Effector memory CD4-positive, alpha-beta T cell (primary cell): ENCODE measurements at places on chromosomes 7 and 10.

DNA sequence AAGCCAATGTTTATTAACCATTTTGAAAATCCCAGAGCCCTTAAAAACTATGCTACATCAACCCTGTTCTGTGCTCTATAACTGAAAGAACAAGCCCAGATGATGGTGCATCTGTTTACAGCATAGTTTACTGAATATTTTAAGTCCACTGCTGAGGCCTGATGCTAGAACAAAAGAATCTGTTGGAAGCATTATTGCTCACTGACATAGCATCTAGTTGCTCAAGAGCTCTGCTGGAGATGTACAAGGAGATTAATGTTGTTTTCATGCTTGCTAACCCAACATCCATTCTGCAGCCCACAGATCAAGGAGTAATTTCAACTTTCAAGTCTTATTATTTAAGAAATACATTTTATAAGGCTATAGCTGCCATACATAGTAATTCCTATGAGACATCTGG is 181.3 kb upstream of the FEZF1 start:
- no peak for DNase-seq

DNA sequence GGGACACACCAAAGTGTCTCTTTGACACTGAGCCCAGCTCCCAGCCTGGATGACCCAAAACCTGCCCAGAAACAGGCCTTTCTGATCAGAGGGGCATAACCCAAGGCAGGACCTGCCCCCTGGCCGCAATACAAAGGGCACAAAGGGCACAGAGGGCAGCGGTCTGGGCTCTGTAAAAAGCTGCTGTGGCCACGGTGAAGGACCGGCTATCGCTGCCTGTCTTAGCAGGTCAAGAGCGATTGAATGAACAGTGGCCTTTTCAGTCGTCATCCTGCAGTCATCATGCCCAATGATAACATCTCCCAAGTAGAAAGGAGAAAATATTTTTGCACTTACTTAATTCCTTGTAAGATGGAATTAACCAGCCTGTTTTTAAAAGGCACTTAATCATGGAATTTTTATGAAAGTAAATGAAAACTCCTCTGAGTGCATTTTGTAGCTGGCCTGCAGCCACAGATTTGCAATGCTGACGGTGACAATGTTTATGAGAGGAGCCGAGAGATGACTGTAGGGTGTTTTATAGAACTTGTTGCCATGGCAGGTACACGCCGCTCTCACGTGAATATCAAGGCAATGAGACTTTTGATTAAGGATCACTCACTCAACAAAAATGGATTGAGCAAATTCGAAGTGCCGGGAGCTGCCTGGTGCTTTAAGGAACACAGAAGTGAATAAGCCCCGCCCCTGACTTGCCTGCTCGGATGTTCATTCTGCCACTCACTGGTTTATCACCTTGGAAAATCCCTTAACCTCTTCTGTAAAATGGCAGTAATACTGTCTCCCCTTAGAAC is 47.3 kb upstream of the BHLHA15 start:
- no peak for DNase-seq

GRCh38 chr10:60986791-60987190 is 42.8 kb upstream of the RHOBTB1 start:
- DNase-seq, result no peak

DNA sequence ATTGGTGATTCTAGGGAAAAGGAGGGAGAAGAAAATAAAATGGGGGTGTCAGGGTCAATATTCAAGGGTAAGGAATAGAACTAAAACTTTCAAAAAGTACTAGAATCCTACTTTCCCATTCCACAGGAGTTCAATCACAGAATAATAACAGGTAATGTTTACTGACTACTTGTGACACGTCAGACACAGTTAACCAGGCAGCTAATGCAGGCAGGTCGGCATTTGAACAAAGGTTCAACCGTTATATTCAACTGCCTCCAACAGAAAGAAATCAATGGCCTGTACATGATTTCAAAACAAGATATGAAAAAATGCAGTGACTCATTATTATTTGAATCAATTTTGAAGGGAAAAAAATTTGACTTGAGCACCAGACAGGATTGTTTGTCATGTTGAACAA is 3.1 kb downstream of the ASB15 start:
- DNase-seq, result no peak

GRCh38 chr10:12466704-12467305 is 117.5 kb downstream of the CAMK1D start:
- no peak for DNase-seq

DNA sequence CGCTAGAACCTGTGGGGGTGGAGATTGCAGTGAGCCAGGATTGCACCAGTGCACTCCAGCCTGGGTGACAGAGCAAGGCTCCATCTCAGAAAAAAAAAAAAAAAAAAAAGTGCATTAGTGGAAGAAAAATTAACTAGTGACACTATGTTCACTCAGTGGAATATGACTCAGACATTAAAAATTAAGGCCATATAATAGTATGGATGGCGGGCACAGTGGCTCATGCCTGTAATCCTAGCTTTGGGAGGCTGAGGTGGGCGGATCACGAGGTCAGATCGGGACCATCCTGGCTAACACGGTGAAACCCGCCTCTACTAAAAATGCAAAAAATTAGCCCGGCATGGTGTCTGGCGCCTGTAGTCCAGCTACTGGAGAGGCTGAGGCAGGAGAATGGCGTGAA is 3.4 kb downstream of the PHYH start:
- no peak for DNase-seq

- DNase-seq, result no peak
Observed at GRCh38 chr7:115516341-115516740, 514.2 kb downstream of the TFEC start.

DNA sequence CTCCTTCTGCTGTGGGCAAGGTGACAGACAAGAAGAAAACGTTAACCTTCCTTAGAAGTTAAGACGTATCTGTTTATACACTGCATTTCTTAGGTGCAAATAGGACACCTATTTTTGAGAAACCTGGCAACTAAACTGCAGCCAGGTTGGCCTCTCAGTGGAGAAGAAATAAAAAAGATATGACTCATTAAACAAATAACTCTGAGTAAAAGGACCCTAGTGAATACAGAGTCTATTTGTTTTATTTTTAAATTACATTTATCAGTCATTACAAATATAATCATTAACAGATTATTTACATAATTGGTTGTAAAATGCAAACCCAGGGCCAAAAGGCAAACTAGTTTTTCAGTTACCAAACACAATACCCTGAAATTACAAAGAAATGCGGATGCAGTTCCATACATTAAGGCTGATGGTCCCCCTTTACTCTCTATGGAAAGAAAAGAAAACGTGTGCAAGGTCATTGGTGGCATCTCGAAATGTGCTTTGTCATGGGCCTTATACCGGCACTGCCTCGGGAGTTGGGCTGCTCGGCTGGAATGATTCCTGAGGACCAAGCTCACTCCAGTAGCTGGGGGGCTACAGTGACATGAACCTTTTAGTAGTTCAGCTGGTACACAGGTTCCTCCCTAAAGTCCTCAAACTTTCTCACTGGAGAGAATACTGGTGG is 38.4 kb downstream of the ADRB1 start:
- no peak for DNase-seq

GRCh38 chr7:63900394-63901203 is 98.0 kb upstream of the ZNF722 start:
- DNase-seq, result peak; percentile 78

GRCh38 chr10:87760195-87760905 is 57.7 kb downstream of the ATAD1 start:
- DNase-seq, result no peak

DNA sequence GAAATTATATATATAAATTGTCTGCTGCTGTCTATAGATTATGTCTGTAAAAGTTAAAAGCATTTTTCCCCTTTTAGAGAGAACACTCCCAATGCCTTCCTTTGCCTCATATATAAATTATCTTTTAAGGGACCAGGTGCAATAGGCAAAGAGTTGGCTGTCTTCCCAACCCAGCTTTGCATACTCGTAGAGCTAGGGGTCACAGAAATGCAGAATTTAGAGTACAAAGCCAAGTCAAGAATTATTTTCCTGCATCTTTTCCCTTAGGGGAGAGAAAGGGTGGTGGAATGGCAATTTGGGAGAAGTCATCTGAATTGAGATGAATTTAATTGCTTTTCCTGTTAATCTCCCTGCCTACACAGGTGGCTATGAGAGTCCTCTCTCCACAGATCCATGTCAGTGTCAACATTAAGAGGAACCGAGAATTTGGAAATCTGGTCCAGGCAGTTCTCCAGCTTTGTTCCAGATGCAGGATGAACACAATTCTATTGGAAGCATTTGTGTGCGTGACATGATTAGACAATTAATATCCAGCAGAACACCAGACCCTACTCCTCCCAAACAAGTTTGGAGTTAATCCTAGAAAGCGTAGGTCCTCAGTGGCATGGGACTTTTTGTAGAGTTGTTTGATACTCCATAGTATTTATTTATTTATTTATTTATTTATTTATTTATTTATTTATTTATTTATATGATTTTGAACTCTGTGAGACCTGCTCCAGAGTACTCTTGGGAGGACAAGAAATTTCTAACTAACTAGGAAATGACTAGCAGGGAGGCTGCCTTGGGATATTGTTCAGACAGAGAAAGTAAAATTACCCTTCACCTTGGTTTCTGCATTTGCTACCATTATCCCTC is 80.3 kb upstream of the SKAP2 start:
- DNase-seq, result no peak

DNA sequence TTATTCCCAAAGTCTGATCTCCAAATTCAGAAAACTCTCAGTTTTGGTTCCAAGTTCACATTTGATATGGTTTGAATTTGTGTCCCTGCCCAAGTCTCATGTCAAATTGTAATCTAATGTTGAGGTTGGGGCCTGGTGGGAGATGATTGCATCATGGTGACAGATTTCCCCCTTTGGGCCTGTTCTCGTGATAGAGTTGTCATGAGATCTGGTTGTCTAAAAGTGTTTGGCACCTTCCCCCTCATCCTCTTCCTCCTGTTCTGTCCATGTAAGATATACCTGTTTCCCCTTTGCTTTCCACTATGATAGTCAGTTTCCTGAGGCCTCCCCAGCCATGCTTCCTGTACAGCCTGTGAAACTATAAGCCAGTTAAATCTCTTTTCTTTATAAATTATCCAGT is 138.6 kb downstream of the ARL4A start:
- no peak for DNase-seq

DNA sequence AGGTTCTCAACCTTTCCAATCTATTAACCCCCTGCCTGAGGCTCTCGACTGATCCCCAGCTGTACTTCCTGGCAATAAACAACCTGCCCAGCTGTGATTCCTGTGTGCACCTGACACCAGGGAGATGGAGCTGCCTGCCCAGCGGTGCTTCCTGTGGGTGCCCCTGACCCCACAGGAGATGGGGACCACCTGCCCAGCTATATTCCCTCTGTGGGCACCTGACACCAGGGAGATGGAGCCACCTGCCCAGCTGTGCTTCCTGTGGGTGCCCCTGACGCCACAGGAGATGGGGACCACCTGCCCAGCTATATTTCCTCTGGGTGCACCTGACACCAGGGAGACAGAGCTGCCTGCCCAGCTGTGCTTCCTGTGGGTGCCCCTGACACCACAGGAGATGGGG is 184.0 kb downstream of the DIP2C start:
- no peak for DNase-seq

GRCh38 chr7:6071406-6071805 is 40.2 kb downstream of the ANKRD61 start:
- no peak for DNase-seq

- DNase-seq, result no peak
Observed at GRCh38 chr10:132595854-132596253, 58.3 kb downstream of the INPP5A start.

DNA sequence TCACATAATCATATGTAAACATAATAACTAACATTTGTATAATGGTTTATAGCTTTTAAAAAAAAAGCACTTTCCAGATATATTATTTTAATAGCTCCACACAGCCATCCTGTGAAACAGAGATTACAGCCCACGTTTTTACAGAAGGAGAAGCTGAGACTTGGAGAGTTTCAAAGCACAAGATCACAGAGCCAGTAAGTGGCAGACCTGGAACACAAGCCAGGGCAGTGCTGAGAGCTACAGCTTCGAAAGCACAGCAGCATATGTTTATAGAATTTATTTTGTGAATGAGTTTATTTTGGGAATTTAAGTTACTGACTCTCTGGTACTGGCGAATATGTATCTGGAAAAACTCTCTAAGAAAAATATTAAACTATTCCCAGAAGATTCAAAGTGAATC is 149.4 kb downstream of the HDAC9 start:
- DNase-seq, result no peak
